ENCODE measurements at places on chromosomes 13 and 19. TPM values are rescaled to one million over a fixed set of nuclear protein-coding genes. Genes with fewer than 3 reads are reported as not detected.

GRCh38 chr13:45280011-45280410 lies 61.0 kb downstream of the TPT1 start:
- no peak overlapping the region for H3K27ac ChIP-seq
- no peak overlapping the region for H3K4me3 ChIP-seq
- DNase-seq = no peak

DNA sequence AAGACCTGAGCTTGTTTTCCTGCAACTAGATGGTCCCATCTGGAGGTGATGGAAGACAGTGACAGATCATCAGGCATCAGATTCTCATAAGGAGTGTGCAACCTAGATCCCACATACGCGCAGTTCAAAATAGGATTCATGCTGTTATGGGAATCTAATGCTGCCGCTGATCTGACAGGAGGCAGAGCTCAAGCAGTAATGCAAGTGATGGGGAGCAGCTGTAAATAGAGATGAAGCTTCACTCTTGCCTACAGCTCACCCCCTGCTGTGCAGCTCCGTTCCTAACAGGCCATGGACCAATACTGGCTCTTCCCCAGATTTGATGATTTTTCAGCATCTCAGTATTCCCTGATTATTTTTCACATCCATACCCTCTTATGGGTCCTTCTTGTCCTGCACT lies 208.4 kb upstream of the RXFP2 start:
- H3K4me3 ChIP-seq = no peak overlapping the region
- DNase-seq = no peak
- no peaks in the 10 kb centered on the region for H3K36me3 ChIP-seq
- H3K4me1 ChIP-seq = no peaks in the 10 kb centered on the region

DNA sequence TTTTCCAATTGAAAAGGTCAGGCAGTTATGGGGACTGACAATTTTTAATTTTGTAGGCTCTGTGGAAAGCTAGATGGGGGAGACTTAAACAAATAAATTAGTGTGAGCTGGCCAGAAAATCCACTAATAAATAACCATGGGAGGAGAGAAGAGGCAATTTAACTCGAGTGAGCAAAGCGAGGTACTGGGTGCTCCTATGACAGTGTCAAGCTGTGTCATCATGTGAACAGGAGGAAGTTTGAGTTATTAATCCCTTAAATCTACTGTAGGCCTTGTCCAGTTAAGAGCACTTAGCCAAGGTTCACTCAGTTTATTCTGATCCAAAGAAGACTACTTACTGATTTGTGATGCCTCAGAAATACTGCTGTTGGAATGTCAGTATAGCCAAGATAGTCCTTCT lies 122.8 kb downstream of the OXGR1 start:
- H3K27ac ChIP-seq = no peak overlapping the region
- no peak overlapping the region for H3K4me3 ChIP-seq
- H3K27me3 ChIP-seq = no peaks in the 10 kb centered on the region
- no peak for DNase-seq
- no peaks in the 10 kb centered on the region for H3K36me3 ChIP-seq

The IGFL1 gene
- not detected for total RNA-seq

The HCST gene
- total RNA-seq = 13.2 TPM

All from thoracic aorta (tissue), 2 donors.